Right ventricle myocardium inferior (tissue), 1 donor: ENCODE measurements at places on chromosomes 2 and 18. TPM values are rescaled to one million over a fixed set of nuclear protein-coding genes. Genes with fewer than 3 reads are reported as not detected.

PROKR1 gene
- total RNA-seq, result not detected

STRADB gene
- total RNA-seq, result 79.1 TPM

FER1L5 gene
- not detected for total RNA-seq

RFX8 gene
- total RNA-seq, result not detected

TRAF3IP1 gene
- 11.2 TPM for total RNA-seq

TNFAIP6 gene
- total RNA-seq, result 2.9 TPM

DNAH6 gene
- 0.05 TPM for total RNA-seq

TNFRSF11A gene
- total RNA-seq, result 1.1 TPM

PSME4 gene
- 49.9 TPM for total RNA-seq

NEUROD1 gene
- total RNA-seq, result not detected

GRCh38 chr18:3972291-3972930, 482.7 kb downstream of the DLGAP1 start:
- DNase-seq, result no peak

DNA sequence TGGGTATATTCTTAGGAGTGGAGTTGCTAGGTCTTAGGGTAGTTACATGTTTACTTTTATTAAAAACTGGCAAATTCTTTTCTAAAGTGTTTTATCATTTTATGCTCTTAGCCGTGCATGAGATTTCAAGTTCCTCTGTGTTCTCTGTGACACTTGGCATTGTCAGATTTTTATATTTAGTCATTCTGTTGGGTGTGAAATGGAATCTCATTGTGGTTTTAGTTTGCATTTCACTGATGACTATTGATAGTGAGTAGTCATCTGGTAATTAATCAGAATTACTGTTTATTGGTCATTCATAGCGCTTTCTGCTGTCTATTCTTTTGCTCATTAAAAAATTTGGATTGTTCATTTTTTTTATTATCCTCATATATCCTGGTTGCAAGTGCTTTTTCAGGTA, 34.1 kb downstream of the RAB3GAP1 start:
- DNase-seq, result no peak

GRCh38 chr2:64641599-64641998, 12.1 kb downstream of the SERTAD2 start:
- DNase-seq, result no peak

GRCh38 chr2:113209646-113210171, 35.9 kb downstream of the PSD4 start:
- DNase-seq, result no peak

- no peak for DNase-seq
These were observed 66.9 kb upstream of the ITM2C start for GRCh38 chr2:230797515-230798495.

DNA sequence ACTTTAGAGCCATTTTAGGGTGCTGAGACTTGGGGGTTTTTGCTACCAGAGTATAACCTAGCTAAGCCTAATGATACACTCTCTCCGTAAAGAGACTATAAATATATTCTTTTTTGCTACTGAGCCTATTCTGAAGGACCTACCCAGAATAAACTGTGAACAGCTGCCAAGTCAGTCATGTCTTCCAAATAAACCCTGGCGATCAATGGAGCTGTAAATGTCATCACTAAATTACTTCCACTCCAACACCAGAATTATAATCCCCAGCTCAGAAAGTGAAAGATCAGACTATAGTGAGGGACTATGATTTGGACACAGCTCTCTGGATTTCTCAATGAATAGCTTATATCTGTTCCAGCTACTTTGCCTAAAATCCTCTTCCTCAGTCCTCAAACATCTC, 178.9 kb downstream of the METTL4 start:
- no peak for DNase-seq

- no peak for DNase-seq
These were observed 20.9 kb downstream of the THNSL2 start for GRCh38 chr2:88190808-88191721.

- no peak for DNase-seq
These were observed 44.5 kb upstream of the SEMA4C start for GRCh38 chr2:96914332-96914731.

- DNase-seq, result no peak
These were observed 649.4 kb downstream of the BCL11A start for GRCh38 chr2:59903994-59904544.

DNA sequence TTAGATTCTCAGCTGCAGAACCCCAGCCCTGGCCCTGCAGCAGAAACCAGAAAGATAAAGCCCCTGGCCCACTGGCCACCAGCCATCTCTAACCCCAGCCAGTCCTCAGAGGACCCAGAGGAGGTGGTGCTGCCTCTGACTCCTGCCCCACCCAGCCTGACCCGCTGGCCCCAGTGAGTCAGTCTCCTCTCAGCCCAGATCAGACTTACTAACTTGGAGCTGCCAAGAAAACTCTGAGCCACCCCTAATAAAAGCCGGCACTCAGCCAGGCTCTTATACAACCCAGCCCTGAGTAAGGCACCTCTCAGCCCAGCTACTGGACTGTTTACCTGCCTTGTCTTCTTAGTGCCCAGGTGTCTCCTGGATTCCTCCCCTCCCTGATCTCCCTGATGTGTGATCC, 2.0 kb downstream of the SLC14A2 start:
- peak; percentile 87 for DNase-seq

DNA sequence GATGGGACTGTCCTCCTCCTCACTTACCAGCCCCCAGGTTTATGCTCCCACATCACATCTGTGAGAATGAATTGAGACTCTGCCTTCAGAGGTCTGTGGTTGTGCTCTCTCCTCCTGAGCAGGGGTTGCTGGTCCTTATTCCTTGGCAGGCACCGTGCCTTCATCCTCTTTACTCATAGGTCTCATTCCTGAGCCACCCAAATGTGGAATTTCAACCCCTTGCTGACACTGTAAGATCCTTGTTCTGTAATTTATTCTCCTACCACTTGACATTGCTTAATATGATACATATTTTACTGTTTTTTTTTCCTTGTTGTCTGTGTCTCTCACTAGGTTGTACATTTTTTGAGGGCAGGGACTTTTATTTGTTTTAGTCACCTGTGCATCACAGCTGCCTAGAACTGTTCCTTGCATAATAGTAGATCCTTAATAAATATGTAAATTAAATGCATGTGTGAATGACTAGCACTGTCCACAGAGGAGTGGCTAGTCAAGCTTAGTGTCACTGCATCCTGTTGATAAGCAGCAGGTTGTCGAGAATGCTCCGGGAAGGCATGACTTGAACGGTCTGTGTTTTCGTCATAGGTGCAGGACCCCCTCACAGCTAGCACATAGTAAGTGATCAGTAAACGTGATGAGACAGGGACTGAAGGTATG, 180.6 kb downstream of the ZNF407 start:
- DNase-seq, result no peak

DNA sequence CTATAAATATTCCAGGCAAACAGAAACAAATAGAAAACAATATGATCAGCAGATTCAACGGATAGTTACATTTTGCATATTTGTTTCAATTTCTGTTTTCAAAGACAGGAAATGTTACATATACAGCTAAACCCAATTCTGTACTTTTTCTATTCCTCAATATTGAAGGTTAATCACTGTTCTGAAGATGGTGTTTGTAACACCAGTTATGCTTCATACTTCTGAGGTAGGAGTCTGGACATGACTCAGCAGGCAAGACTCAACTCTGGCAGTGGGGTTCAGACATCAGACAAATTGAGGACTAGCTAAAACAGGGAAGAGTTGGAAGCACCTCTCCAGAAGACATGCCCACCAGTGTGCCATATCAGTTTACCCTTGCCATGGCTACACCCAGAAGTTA, 16.6 kb downstream of the SERPINB13 start:
- no peak for DNase-seq

DNA sequence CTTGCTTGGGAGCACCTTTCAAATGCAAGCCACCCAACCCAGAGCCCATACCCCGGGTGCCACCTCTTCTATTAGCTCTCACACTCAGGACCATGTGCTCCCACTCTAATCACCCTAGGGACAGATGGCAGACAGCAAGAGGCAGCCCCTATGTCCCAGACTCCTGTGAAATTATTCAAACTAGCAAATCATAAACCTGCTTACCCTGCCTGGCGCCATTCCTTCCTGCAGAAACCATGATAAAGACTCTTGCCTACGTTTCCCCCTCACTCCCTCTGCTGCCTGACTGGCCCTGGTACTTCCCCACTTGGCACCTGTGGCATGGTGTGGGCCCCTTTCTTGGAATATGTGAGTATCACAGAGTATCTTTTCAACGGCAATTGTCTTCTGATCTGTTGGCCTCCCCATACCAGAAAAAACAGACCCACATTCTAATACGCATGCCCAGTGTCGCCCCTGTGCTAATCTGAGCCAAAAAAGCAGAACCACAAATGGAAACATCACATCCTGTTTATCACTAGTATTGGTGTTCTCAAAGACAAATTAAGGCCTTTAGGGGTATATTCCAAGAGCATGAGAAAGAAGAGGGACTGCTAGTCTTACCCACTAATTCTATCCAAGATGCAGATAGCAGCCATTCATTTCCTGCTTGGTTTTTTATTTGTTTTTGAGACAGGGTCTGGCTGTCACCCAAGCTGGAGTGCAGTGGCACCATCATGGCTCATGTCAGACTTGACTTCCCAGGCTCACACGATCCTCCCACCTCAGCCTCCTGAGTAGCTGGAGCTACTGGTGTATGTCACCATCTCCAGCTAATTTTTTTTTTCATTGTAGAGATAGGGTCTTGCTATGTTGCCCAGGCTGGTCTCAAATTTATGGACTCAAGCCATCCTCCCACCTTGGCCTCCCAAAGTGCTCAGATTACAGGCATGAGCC, 44.1 kb upstream of the TTC39C start:
- no peak for DNase-seq

- DNase-seq, result no peak
These were observed 46.7 kb downstream of the REEP1 start for GRCh38 chr2:86290596-86291327.

DNA sequence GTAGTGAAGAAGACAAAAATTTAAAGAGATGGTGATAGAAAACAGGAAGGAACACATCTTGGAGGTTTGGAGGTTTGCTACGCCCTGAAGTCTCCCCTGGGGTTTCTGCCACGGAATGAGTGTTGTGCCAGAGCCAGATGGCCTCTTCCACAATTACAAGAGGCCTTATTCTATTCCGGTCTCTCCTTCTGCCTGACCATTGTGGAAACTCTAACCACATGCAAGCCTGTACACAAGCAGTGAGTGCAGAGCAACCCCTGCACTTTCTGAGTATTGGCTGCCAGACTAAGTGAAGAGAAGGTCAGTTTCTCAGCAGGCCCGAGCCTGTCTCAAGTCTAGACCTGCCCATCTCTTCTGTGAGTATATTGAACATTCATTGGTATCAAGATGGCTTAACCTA, 22.7 kb upstream of the MYO1B start:
- DNase-seq, result no peak

- no peak for DNase-seq
These were observed 29.6 kb upstream of the IL37 start for GRCh38 chr2:112881217-112881985.

DNA sequence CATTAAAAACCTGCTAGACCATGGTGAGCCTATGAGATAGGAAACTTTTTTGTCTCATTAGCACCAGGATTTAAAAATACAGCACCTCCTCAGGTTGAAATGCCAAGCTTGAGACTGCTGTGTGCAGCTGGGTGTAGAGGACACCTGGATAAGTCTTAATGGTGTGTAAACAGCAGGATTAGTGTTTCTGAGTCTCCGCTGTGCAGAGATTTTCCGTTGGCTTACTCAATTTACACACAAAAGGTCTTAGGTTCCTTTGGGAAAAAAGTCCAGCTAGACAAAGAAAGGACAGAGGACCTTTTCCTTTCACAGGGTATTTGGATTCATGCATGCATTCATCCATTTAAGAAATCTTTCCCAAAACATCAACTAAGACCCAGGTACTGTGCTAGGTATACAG, 168.1 kb downstream of the NRXN1 start:
- DNase-seq, result no peak

DNA sequence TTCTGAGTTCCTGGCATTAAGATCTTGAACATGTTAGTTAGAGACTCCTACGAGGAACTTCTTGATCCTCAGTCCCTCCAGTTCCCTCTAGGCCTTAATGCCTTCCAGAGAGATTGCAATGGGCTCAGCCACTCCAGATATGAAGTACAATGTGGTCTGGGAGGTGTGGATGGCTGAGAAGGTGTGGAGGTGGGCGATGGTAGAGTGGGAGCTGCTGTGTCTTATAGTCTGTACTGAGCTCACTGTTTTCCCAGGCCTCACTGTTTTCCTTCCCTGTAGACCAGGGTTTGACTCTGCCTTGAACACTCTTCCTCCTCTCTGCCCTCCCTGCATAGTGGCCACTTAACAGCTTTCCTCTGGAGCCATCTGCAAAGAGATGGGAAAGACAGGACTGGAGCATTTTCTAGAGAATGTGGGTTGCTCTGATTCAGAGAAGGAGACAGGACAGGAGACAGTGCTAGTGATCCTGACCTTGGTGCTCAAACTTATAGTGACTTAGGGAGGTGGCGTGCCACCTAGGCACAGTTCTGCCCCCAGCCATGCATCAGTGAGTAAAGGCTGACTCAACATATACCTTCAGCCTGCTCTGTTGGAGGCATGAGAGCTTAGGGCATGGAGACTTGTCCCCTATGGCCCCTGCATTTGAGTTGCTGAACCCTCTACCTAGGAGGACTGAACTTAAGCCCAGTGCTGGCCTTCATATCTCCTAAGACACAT, 129.7 kb downstream of the TDRD15 start:
- no peak for DNase-seq

DNA sequence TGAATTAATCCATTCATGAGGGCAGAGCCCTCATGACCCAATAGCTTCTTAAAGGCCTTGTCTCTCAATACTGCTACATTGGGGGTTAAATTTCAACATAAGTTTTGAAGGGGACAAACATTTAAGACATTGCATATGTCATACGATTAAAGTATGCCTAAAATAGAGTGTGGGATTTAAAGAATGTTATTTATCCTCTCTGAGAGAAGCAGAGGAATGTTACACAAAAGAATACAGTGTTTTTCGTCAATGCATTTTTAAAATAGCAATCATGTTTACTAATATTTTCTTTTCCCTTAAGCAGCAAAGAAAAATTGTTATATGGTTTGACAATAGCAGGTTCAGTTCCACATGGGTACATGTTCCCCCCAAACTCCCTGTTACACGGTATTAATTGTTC, 363.1 kb downstream of the NUP35 start:
- DNase-seq, result no peak

- no peak for DNase-seq
These were observed 569.3 kb downstream of the TNS1 start for GRCh38 chr2:217433522-217433921.

GRCh38 chr18:37261246-37261840, 304.3 kb downstream of the CELF4 start:
- no peak for DNase-seq

- DNase-seq, result no peak
These were observed 41.4 kb downstream of the RAD51AP2 start for GRCh38 chr2:17476830-17477229.

- no peak for DNase-seq
These were observed 130.9 kb downstream of the TMEM17 start for GRCh38 chr2:62375113-62375420.

- no peak for DNase-seq
These were observed 82.2 kb upstream of the CDKL4 start for GRCh38 chr2:39325966-39326365.
